ENCODE measurements at places on chromosomes 2 and 18. TPM values are rescaled to one million over a fixed set of nuclear protein-coding genes. Genes with fewer than 3 reads are reported as not detected.

The PDK1 gene
- 53.0 TPM for total RNA-seq

The SPRED2 gene
- 20.0 TPM for total RNA-seq

The IL1R2 gene
- total RNA-seq: 0.13 TPM

The REG3A gene
- not detected for total RNA-seq

The OR6B3 gene
- total RNA-seq: not detected

The SMYD1 gene
- not detected for total RNA-seq

The AGBL5 gene
- 23.9 TPM for total RNA-seq

The DLGAP1 gene
- total RNA-seq: 0.53 TPM

The FN1 gene
- total RNA-seq: 31,457 TPM

The RAB6C gene
- total RNA-seq: not detected

The AQP12B gene
- total RNA-seq: not detected

The COLEC11 gene
- total RNA-seq: 1.4 TPM

The RAB31 gene
- 55.3 TPM for total RNA-seq

The IL1B gene
- 11.9 TPM for total RNA-seq

The MOGAT1 gene
- total RNA-seq: not detected
